CD4-positive, alpha-beta T cell (primary cell): ENCODE measurements at places on chromosomes 2 and 18.

GRCh38 chr18:45755934-45756333 lies 32.0 kb downstream of the SLC14A1 start:
- DNase-seq, result no peak

- DNase-seq, result no peak
Measured at GRCh38 chr2:150120326-150120955, 367.0 kb downstream of the RND3 start.

GRCh38 chr2:128232965-128233789 lies 85.5 kb downstream of the HS6ST1 start:
- peak; percentile 78 for DNase-seq

- no peak for DNase-seq
Measured at GRCh38 chr2:18106841-18107240, 228.4 kb downstream of the KCNS3 start.

- no peak for DNase-seq
Measured at GRCh38 chr2:26000561-26001082, 18.3 kb upstream of the KIF3C start.

- no peak for DNase-seq
Measured at GRCh38 chr18:37783771-37784170, 218.2 kb upstream of the CELF4 start.

DNA sequence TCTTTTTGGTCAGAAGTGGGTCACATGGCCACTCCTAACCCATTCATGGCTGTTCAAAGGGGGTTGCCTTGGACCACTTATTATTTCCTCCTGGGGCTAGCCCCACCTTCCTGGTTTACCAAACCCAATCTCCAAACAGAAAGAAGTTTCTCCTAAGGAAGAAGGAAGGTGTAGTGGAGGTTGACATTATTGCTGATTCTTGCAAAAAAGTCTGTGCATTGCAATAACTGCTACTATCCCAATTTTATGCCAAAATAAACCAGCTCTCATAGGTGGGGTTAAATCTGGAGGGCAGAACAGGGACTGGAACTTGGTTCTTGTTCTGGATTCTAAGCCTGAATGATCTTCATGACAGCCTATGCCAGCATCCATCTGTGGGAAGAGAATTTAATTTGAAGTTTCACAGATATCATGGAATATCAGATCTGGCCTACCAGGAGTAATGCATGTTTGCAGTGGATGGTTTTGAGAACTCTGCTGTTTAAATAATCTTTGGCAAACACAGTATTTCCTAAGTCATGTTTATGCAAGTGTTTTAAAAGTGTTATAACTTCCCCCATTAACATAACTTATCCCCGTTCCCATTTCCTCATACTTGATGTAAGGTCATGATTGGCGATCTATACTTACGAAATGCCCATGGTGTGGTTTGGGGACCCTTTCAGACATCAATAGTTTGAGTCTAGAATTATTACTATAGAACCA lies 11.9 kb downstream of the ANXA4 start:
- DNase-seq, result no peak

DNA sequence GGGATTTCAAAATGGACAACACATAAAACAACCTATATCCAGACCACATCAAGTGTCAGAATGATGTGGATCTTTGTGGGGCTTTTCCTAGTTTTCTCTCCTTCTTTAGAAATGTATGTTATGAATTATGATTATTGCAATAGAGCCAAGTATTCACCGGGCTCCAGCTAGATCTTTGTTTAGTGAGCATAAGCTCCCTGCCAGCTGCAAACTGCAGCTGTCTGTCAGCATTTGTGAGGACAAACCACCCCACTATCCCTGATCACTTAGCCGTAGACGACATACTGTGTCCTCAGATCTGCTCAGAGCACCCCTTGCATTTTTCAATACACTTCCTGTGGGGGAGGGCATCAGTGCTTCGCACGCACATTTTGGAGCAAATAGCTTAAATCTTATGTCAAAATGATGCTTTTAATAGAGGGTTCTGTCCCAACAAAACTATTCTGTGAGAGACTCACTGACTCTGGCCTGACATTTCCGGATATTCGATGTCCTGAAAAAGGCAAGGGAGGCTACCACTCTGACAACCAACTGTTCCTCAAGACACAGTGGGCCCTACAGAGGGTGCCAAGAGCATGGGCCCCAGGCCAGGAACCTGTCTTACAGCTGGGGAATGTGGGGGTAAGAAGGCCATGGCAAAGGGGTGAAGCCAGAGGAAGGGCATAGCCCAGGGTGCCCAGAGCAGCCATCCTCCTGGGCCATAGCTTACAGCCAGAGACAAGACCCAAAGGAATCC lies 346.0 kb downstream of the ARHGAP15 start:
- DNase-seq, result no peak

DNA sequence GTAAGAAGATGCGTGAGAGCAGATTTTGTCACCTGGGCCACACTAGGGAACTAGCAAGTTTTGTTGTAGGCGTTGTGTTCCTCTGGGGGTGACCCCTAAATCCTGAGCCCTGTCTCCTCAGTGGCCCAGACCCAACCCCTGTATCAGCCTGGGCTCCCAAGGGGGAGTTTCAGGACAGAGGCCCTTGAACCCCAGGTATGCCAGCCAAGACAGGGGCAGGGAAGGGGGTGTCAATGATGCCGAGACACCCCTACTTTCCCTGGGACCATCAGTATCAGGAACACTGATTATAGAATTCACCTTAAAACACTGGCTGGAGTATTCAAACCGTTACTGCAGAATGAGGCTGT lies 39.1 kb upstream of the RPL31 start:
- DNase-seq, result no peak

DNA sequence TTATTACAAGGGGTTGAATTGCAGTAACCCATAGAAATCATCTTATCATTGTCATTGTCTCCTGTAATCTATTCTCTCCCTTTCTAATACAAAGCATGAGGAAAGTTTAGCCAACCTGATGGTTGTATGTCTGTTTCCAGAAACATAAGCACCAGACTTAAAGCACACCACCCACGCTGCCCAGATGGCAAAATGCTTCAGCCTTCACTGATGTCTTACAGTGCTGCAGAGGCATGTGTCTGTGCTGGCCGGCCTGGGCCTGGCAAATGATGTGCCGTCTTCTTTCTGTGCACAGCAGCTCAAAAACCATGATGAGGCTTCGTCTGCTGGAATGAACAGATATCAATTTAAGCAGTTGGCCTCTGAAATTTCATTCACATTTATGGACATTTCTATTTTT lies 443.0 kb upstream of the RGPD4 start:
- no peak for DNase-seq

- DNase-seq, result no peak
Measured at GRCh38 chr18:31498574-31499524, 872 bp downstream of the DSG2 start.

DNA sequence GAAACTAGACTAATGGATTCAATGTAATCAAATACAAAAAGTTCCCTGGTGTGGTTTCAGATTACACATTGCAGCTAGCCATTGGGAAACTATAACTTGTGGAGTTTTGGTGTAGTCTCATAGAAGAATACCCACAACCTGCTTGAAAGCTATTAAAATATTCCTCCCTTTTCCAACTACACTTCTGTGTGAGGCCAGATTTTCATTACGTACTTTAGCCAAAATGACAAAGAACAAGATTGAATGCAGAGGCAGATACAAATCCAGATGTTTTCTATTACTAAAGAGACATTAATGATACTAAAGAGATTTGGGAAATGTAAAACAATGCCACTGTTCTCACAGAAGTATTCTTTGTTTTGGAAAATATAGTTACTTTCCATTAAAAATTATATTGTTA lies 128.7 kb upstream of the SLC35G4 start:
- DNase-seq, result no peak

DNA sequence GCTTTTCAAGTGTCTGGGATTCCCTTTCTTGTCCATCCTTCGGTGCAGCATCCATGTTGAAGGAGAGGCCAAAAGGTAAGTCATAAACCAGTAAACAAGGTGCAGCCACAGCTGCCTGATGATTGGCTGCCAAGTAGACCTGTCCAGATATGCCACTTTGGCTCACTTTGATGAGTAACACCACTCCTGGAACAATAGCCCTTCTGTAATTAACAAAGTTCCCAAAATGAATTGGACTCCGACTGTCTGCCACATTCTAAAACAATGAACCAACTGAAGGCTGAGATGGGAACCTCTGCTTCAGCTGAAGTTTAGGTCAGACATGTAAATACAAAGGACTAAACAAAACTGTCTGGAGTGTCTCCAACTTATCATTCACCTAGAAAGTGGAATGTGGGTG lies 82.2 kb upstream of the LGALSL start:
- no peak for DNase-seq
